Stromal cell of bone marrow (primary cell): ENCODE measurements at places on chromosomes 7 and 10.

- no peak for DNase-seq
These were observed 195.3 kb downstream of the DIP2C start for GRCh38 chr10:494149-494542.

GRCh38 chr7:136657482-136657921 lies 210.9 kb upstream of the CHRM2 start:
- DNase-seq: no peak

DNA sequence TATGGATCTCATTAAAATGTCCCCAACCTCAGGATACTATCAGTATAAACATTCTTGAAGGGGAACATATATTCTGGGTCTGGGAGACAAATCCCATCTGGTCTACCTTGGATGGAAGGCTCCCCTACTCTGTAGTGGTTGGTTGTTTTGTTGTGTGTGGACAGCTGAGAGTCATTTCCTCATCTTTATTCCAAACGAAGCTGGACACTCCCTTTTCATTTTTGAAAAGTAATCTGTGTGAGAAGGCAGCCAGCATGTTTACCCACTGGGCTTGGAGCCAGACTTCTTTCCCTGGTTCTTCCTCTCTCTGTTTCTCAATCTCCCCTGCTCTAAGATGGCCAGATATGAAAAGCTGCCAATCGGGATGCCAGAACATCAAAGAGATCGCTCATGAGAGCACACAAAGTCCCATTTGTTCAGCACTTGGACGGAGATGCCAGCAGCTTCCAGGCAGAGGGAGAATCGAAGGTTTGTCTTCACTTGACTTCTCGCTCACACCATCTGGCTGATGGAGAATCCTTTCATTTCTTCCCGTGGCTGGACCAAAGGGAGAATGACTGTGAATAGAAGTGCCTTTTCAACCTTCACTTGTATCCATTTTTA lies 108.1 kb upstream of the AGR3 start:
- DNase-seq: peak; percentile 84

DNA sequence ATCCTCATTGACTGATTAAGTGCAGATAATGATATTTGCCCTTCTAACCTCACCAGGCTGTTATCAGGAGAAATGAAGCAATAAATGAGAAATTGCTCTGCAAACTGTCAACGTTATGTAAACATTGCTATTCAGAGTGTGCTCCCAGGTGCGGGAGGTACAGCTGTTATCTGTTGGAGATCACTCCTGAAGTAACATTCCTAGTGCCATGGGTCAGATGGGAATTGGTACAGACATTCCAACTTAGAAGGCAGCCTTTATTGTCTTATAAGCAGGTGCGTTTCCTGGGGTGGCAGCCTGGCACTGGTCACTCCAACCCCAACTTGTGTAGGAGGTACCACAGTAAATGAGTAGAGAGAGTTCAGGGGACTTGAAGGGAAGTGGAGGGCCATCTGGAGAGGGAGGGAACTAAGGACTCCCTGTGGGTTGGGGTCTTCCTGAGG lies 36.8 kb downstream of the HK1 start:
- no peak for DNase-seq

GRCh38 chr10:71694567-71694968 lies 25.0 kb downstream of the C10orf105 start:
- DNase-seq: no peak

DNA sequence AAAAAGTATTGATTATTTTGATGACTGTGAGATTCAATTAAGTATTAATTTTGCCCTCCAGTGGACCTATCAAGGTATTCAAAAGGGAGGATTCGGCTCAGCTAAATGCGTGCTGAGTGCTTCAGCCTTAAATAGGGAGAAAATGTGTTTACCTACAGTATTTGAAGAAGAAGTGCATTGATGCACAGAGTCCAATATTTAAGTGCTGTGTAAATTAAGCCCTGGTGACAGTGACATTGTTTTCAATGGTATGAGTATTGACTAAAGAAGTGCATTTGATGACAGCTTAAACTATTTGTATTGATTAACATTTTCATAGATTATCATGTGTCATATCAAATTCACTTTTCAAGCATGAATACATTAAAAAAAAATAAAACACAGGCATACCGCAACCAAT lies 106.6 kb downstream of the POU6F2 start:
- DNase-seq: no peak

GRCh38 chr7:13827716-13828115 lies 161.8 kb downstream of the ETV1 start:
- no peak for DNase-seq

DNA sequence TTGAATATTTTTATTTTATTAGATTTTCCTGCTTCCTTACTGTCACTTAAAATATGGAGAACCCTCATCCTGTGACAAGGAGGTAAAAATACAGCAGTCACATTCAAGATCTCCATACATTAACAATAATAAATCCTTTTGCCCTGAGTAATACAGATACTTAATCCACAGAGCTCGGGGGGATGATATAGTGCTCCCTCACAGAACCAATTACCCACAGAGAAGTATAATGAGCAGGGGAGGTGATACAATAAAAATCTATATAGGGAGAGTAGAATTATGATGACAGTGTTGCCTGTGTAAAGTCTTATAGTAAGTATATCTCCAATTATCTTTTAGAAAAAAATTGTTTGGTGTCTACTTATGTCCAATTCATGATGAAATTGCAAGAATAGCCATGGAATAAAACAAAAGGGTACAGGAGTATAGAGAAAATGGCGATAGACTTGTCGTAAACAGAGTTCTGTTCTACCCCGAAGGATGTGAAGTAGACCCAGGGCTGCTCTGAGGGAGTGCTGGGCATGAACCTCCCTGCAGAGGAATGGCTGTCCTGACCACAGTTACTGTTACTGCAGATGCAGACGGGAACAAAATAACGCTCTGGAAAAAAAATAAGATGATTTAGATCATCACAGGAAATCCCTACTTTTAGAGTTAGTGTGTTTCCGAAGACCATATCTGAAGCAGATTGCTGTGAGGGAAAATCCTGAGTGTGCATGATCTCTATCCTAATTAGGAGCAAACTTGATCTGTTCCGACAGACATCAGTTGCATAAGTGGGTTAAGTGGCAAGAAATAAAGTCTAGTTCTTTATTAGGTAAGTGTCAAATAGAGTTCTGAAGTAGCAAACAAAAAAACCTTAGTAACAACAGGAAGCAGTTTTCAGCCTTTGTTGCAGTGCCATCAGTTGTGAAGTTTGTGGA lies 123.7 kb downstream of the KAT6B start:
- DNase-seq: no peak

GRCh38 chr7:124752310-124752709 lies 13.3 kb downstream of the GPR37 start:
- no peak for DNase-seq
